ENCODE measurements at places on chromosomes 1 and 21.
A peak's percentile ranks its signal among the peaks of the same experiment; 100 is the strongest.

GRCh38 chr1:4177425-4178150 lies 277.5 kb upstream of the C1orf174 start:
- H3K27ac ChIP-seq, result no peak overlapping the region
- H3K27me3 ChIP-seq, result peaks cover 8% of the 10 kb centered on the region
- H3K4me1 ChIP-seq, result no peaks in the 10 kb centered on the region
- no peak for DNase-seq
- H3K36me3 ChIP-seq, result no peaks in the 10 kb centered on the region
- H3K4me3 ChIP-seq, result no peak overlapping the region

DNA sequence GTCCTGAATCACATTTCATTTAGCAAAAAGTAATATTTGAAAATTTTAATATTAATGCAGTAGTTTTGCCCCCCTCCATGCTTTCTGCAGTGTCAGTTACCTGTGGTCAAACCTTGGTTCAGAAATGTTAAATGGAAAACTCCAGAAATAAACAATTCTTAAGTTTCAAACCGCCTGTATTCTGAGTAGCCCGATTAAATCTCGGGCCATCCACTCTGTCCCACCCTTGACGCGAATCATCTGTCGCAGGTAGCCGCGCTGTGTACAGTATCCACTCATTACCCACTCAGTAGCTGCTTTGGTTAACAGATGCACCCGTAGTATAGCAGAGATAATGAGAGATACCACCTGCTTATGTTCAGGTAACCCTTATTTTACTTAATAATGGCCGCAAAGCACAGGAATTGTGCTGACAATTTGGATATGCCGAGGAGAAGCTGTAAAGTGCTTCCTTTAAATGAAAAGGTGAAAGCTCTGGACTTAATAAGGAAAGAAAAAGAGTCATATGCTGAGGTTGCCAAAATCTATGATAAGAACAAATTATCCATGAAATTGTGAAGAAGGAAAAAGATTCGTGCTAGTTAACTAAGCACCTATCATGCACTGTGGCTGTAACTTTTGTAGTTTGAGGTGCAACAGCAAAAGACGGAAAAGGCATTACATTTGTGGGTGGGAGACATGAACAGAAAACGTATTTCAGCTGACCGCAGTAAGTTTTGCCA lies 889 bp upstream of the SCYL3 start:
- peaks cover 21% of the 10 kb centered on the region for H3K4me1 ChIP-seq
- peak overlapping the region; percentile 99 for H3K27ac ChIP-seq
- DNase-seq, result no peak
- peak overlapping the region; percentile 100 for H3K4me3 ChIP-seq
- H3K27me3 ChIP-seq, result no peaks in the 10 kb centered on the region

GRCh38 chr1:180842052-180842451 lies 70.6 kb upstream of the KIAA1614 start:
- H3K36me3 ChIP-seq, result no peaks in the 10 kb centered on the region
- H3K27ac ChIP-seq, result no peak overlapping the region
- DNase-seq, result no peak
- no peaks in the 10 kb centered on the region for H3K27me3 ChIP-seq
- H3K4me3 ChIP-seq, result no peak overlapping the region

DNA sequence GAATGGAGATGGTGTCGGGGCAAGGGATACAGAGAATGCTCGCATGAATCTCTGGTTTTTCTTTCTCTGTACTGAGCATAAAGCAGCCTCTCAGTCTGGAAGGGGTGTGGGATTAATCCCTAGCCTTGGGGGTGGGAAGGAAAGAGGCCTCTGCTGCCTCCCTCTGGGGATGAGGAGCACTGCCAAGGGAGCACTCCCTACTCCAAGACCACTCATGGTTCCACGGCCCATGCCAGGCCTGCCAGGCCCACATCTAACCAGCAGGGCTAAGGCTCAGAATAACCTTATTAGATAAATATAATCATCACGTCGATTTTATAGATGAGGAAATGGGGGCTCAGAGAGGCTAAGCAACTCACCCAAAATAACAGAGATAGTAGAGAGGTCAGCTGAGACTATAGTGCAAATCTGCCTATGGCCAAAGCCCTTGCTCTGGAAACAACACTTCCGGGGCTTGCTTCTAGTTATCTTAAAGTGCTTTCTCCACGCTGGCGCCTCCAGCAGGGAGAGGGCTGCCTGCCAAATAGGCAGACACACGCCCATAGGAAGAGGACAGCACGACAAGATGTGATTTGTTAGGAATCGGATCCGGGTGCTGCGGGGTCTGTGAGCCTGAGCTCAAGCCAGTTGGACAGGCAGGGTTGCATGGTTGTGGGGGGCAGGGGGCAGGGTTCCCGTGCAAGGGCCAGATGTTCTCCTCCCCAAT lies 522 bp downstream of the TEX35 start:
- no peak overlapping the region for H3K4me3 ChIP-seq
- DNase-seq, result no peak
- no peaks in the 10 kb centered on the region for H3K27me3 ChIP-seq
- no peaks in the 10 kb centered on the region for H3K4me1 ChIP-seq
- H3K27ac ChIP-seq, result no peak overlapping the region
- H3K36me3 ChIP-seq, result no peaks in the 10 kb centered on the region

DNA sequence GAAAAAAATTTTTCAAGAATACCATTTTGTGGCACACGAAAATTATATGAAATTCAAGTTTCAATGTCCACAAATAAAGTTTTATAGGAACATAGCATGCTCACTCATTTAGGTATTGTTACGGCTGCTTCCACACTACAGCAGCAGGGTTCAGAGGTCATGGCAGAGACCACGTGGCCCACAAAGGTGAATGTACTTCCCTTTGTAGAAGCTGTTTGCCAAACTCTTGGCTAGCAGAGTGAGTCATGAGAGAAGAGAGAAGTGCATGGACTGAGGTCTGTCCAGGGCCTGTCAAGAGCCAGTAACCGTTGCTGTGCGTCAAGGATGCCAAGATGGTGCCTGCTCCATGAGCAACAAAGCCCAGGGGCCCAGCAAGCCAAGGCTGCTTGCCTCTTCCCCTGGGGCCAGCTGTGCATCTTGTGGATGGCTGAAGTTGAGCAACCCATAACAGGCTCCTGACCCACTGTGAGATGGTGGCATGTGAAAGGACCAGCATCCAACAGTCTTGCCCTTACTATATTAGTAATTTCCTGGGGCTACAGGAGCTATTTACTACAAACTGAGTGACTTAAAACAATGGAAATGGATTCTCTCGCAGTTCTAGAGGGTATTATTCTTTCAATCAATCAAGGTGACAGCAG lies 64.8 kb upstream of the ATP5PO start:
- H3K27me3 ChIP-seq, result no peaks in the 10 kb centered on the region
- DNase-seq, result no peak
- H3K27ac ChIP-seq, result no peak overlapping the region
- H3K4me1 ChIP-seq, result no peaks in the 10 kb centered on the region
- H3K4me3 ChIP-seq, result no peak overlapping the region

- no peaks in the 10 kb centered on the region for H3K36me3 ChIP-seq
- no peak overlapping the region for H3K4me3 ChIP-seq
- H3K27ac ChIP-seq, result no peak overlapping the region
- no peaks in the 10 kb centered on the region for H3K27me3 ChIP-seq
- H3K4me1 ChIP-seq, result no peaks in the 10 kb centered on the region
- no peak for DNase-seq
Measured at GRCh38 chr1:245810789-245811337, 656.1 kb downstream of the KIF26B start.

GRCh38 chr1:242641461-242641860 lies 117.0 kb upstream of the PLD5 start:
- no peaks in the 10 kb centered on the region for H3K36me3 ChIP-seq
- H3K27ac ChIP-seq, result no peak overlapping the region
- DNase-seq, result no peak
- no peak overlapping the region for H3K4me3 ChIP-seq

DNA sequence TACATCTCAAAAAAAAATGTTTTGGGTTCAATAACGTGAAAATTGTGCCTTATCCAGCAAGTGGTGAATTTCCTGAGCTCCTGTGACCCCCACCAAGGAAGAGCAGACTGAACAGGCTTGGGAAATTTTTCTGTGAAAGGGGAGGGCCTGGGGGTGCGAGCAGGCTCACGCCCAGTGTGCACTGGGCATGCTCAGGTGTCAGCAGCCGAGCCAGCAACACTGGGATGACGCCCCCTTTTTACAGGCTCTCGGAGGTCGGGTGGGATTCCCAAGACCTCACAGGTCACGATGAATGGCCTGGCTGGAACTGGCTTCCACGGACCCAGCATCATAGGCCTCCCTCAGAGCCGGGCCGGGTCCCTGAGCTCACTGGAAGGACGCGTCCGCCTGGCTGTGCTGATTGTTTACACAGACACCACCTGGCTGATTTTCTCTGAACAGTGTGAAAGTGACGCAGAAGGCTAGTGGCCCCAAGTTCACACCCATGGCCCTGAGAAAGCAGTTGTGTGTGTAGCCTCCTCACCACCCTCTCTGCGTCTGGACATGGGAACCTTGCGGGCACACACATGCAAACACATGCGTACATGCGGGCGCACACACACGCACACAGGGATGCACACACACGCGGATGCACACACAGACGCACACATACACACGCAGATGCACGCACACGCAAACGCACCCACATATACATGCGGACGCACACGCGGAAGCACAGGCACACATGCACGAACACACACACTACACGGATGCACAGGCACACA lies 9.2 kb downstream of the CSTB start:
- no peaks in the 10 kb centered on the region for H3K36me3 ChIP-seq
- no peak overlapping the region for H3K4me3 ChIP-seq
- H3K4me1 ChIP-seq, result no peaks in the 10 kb centered on the region
- H3K27ac ChIP-seq, result no peak overlapping the region
- H3K27me3 ChIP-seq, result no peaks in the 10 kb centered on the region

DNA sequence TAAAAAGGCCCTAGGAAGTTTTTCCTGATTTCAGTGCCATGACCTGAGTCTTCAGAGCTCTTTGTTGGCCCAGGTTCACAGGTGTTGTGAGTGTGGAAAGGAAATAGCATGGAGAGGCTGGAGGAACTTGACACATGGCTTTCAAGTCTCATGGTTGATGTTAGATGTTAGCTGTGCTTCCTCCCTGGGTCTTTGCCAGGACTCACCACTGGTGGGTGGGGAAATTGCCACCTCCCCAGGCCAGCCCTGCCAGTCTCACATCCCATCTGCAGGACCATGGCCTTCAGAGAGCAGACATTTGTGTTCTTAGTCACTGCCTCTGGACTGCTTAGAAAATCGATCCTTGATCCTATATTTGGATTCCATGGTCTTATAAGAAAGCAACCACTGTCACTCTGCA lies 383.2 kb downstream of the DISC1 start:
- no peak overlapping the region for H3K27ac ChIP-seq
- no peak overlapping the region for H3K4me3 ChIP-seq
- H3K27me3 ChIP-seq, result no peaks in the 10 kb centered on the region

DNA sequence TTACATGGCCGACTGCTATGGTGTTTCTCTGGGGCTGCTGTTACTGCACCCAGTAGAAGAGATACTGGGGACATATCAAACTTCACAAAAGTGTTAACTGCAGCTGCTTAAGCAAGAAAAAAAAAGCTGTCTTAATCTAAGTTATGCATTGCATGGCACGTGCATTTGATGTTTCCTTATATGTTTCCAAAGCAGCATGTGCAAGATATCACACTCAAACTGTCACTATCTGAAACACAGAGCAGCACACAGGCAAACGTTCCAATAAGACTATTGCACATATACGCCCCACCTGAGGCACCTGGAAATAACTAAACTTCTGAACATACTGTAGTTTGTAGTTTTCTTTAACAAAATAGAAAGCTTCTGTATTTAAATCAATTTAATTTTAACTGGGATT lies 671.4 kb upstream of the ADGRL2 start:
- H3K27ac ChIP-seq, result no peak overlapping the region
- no peaks in the 10 kb centered on the region for H3K4me1 ChIP-seq
- no peak for DNase-seq
- H3K27me3 ChIP-seq, result no peaks in the 10 kb centered on the region

- H3K36me3 ChIP-seq, result no peaks in the 10 kb centered on the region
- no peak for DNase-seq
- no peak overlapping the region for H3K27ac ChIP-seq
- no peaks in the 10 kb centered on the region for H3K27me3 ChIP-seq
- H3K4me3 ChIP-seq, result no peak overlapping the region
Measured at GRCh38 chr1:73162564-73162963, 880.2 kb upstream of the NEGR1 start.

GRCh38 chr1:187010571-187011309 lies 182.0 kb downstream of the PLA2G4A start:
- no peaks in the 10 kb centered on the region for H3K4me1 ChIP-seq
- no peak for DNase-seq
- H3K36me3 ChIP-seq, result no peaks in the 10 kb centered on the region
- H3K27me3 ChIP-seq, result no peaks in the 10 kb centered on the region
- H3K4me3 ChIP-seq, result no peak overlapping the region

DNA sequence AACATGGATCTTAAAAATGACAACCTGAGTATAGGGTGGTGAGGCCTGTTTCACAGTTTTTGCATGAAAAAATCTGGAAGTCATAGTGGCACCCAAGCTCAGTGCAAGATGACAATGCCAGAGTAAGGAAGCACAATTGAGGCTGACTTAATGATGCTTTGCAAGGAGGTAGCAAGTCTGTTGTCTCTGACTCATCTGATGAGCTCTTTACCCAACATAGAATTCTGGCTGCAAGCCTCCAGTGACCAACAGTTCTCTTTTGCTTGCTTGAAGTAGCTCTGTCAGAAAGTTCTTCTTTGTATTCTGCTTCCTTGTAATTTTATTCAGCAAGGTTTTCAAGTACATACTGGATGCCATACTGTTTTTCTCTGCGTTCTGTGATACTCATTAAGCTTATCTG lies 117.1 kb downstream of the FOXD2 start:
- H3K4me1 ChIP-seq, result no peaks in the 10 kb centered on the region
- no peak for DNase-seq
- peaks cover 12% of the 10 kb centered on the region for H3K27me3 ChIP-seq

DNA sequence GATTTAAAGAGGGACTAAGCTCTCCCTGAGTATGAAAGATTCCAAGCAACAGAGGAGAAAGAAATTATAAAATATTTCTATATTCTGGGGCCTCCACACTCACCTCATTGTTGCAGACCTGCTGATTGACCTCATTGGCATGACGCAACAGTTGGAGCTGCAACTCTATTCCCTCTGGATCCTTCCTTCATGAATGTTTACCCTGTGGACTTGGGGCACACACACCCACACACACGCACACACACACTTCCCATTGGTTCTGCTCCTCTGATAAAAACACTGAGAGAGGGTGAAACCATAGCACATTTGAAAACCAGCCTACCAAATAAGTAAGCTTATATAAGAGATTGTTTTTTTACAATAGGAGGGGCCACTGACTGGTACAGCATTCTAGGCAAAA lies 159.1 kb downstream of the BRINP2 start:
- no peak overlapping the region for H3K27ac ChIP-seq
- H3K4me1 ChIP-seq, result no peaks in the 10 kb centered on the region
- DNase-seq, result no peak
- H3K36me3 ChIP-seq, result no peaks in the 10 kb centered on the region

GRCh38 chr1:37158113-37158749 lies 123.9 kb upstream of the GRIK3 start:
- H3K36me3 ChIP-seq, result no peaks in the 10 kb centered on the region
- peak; percentile 46 for DNase-seq
- no peaks in the 10 kb centered on the region for H3K27me3 ChIP-seq
- H3K4me3 ChIP-seq, result no peak overlapping the region
- no peaks in the 10 kb centered on the region for H3K4me1 ChIP-seq
